CD4-positive, alpha-beta T cell treated with Interleukin-15 for 4 hours (primary cell): ENCODE measurements at places on chromosomes 13 and 19.
A peak's percentile ranks its signal among the peaks of the same experiment; 100 is the strongest.

GRCh38 chr19:5106191-5106726 lies 137.3 kb downstream of the KDM4B start:
- no peak for DNase-seq

DNA sequence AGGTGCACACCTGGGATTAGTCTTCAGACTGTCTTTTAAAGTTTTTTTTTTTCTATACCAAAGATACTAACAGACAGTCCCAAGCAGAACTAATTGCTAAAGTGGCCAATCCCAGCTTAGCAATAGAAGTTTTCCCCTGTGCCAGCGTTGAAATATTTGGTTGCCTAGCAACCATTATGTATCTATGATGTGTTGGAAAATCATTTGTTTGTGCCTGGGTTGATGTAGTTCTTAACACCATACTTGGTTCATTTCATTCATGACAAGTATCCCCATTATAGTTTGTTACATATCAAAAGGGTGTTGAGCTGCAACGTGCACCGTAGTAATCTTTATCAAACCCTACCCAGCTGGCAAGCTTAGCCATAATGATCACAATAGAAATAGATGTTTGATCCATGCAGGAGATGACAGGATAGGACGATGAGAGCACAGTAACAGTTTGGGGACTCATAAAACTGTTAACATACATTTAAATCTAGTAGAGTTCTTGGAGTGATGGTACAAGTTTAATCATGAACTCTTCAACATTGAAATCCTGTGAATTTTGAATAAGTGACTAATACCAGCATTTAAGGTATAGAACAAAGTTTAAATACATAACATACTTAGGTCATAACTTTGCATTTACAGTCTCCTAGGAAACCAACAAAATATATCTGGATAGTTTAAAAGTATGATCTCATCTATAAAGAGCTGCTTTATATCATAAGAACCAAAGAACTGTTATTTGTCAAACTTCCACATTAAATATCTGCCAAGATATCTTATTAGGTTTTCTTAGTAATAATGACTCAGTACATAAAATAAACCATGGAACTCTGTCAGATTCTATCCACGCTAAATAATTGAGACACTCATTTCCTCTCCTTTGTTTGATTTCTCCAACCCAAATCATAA lies 73.4 kb downstream of the MBNL2 start:
- DNase-seq, result peak; percentile 20

- no peak for DNase-seq
Measured at GRCh38 chr13:47903836-47904235, 97.2 kb downstream of the SUCLA2 start.

- DNase-seq, result no peak
Measured at GRCh38 chr13:71663431-71663830, 203.6 kb downstream of the DACH1 start.

DNA sequence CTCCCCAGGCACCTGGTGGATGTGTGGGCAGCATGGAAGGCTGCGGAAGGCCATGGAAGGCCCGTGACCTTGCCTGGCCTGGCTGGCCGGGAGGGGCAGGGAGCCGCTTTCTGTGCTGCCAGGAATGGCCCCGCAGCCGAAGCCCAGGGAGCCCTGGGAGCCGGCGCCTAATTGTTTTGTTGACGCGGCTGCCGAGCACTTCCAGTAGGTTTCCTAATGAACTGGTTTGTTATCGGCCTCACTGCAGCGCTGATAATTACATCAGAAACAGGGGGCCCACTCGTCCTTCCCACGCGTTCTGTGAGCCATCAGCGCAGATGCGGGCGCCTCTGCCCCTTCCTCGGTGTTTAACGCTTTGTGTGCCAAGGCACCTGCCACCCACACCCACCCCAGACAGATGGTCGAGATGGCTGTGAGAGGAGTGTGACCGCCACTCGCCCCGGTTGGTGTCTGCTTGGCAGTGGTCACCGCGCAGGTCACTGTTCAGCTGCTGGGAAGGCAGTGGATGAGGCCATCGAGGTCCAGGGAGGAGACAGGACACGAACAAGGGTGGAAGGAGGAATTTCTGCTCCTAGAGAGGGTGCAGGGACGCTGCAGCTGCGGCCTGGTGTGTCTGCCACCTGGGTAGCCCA lies 124.5 kb downstream of the KDM4B start:
- no peak for DNase-seq

DNA sequence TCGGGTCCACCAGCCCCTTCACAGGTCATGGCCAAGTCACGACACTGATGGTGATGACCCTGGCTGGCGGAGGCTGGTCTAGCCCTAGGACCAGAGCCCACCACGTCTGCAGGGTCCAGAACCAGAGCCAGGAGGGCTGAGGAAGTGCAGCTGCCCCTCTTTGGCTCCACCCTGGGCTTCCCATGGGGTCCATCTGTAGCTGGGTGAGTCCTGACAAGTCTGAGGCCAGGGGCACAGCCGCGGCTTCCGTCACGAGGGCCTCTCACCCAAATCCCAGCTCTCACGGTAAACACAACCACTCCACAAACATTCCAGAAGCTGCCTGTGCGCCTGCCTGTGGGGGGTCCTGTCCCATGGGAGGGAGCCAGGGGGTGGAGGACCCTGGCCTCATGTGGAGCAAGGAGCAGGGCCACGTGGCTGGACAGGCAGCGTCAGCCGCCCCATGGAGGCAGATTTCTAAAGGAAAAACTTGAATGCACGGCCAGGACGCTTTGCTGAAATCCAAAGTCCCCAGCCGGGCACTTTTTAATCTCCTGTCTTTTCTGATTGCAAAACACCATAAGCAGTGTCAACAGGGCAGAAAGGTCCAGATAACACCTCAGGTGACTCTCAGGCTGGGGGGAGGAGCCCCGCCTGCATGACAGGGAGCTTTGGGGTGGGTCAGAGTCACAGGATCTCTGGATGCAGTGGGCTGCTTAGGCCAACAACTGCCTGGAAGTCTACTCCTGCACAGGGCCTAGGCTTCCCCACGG lies 29.9 kb downstream of the CEBPG start:
- DNase-seq, result no peak

DNA sequence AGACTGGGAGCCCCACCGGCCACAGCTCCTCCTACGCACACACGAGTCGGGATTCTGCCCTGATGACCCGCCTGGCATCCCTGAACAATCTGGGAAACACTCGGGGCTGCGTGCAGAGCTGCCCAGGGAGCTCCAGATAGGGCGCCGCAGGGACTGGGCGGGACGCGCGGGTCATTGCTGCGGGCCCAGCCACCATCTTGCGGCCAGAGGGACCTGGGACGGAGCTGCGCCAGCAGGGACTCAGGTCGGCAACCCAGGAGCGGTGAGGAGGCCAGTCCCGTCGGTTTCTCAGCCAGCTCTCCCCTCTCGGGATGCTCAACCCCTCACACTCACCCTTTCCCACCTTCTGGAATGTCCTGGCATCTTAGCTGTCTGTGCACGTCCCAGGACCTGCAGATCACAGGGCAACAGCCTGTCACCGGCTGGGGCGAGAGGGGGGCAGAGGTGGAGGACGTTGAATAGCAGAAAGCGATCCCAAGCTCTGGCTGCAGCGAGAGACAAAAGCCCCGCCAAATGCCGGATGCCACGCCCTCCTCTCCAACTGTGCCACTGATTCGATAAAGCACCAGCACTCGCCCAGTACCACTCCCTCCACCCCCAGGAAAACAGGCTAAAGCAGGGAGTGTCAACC lies 20.4 kb upstream of the ZNF91 start:
- no peak for DNase-seq

- DNase-seq, result no peak
Measured at GRCh38 chr19:37933937-37934358, 26.9 kb downstream of the SIPA1L3 start.

DNA sequence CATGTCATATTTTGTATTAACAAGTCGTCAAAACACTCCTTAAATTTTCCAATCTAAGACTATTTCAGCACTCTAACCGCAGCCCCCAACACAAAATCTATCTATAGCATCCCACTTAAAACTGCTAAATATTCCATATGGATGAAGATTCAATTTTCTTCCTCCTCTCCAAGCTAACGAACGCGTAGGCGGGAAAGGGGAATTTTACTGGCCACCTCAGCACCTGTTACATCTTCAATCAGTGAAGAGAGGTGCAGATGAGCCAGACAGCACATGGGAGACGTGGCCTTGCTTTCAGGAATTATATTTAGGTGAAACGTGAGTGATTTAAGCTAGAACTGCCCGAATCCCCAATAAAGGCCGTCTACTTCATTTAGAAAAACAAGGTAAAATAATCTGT lies 1.1 kb downstream of the RBM26 start:
- no peak for DNase-seq

DNA sequence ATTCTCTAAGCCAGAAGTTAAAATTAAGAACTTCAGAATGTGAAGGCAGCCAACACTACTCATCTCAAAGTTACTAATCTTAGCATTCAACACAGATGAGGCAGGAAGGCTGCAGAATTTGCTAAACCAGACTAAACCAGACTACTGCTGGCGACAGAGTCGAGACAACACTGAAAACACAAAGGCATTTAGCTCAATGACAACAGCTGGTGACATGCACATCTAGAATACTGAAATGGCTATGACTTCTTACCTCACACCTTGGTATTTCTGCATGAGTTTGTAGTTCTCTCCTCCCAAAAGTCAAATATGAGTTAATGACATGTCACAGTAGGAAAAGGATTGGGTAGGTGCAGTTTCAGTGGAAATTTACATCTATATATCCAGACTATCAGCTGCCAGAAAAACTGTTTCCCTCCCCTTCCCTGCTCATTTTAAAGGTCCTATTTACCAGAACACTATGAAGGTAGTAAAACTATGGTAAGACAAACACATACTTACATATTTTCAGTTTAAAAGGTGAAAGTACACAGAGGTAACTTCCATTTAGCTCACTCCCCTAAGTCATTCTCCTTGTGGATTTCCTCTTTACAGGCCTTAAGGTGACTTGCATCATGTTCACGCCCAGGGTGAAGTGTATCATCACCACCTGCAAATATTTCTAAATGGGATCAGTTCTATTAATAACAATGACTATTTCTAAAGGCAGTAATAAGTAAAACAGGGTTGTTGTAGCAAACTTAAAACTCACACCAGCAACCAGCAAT lies 21.4 kb downstream of the FOXO1 start:
- no peak for DNase-seq

DNA sequence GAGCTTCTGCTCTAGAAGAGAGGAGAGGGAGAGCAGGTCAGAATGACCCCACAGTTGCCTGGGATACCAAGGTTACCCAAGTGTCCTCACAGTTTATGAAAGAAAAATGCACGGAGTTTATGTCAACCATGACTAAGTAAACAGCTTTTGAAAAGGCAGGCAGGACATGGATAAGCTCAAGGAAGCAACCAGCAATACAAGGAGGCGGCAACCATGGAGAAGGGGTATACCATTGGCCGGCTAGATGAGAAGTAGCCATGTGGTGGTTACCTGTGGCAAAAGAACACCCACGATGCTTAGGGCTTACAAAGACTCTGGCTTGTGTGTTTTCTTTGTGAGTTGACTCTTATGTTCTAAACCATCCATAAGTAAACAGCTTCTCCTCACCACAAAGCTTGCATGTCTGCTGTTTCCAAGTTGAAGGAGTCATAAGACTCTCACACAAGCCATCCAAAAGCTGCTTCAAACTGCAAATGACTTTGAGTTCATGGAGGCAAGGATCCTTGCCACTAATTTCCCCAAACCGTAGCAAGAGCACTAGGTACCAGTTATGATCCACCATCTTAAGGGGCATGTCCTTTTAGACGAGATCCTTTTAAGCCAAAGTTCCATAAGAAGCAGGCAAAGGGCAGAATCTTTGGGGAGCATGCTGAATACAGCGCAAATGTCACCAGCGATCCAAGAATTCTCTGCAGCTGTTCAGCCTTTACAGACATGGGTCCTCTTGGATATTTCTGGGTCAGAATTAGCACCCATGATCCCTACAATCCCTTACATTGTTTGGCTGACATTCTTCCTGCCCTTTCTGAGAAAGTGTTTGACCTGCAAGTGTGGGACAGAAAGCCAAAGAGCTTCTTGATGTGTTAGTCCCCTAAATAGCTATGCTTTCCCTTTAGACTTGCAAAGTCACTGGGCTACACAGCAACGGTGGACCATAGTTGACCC lies 74.8 kb upstream of the IPO5 start:
- no peak for DNase-seq

GRCh38 chr13:49760558-49760957 lies 31.9 kb downstream of the KPNA3 start:
- DNase-seq, result no peak

- peak; percentile 17 for DNase-seq
Measured at GRCh38 chr13:108326309-108326708, 56.8 kb downstream of the TNFSF13B start.
